ENCODE measurements at places on chromosomes 1 and 21. TPM values are rescaled to one million over a fixed set of nuclear protein-coding genes. Genes with fewer than 3 reads are reported as not detected.
A peak's percentile ranks its signal among the peaks of the same experiment; 100 is the strongest.

DNA sequence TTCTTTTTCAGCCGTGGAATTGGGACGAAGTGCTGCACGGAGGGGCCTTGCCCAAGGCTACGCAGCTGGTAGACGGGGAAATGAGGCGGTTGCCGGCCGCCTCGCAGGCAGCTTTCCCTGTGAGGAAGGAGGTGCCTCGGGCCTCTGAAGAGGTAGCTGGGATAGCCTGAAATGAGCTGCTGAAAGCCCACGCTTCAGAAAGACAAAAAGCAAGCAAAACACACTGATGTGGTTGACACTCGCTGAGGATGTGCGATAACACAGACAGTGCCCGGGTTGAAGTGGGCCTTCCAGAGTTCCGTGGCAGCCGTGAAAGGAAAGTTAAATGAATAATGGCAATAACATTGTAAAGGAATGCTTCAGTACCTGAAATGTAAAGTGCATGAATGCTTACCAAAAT lies 47.2 kb downstream of the S1PR1 start:
- DNase-seq, result peak; percentile 10

DNA sequence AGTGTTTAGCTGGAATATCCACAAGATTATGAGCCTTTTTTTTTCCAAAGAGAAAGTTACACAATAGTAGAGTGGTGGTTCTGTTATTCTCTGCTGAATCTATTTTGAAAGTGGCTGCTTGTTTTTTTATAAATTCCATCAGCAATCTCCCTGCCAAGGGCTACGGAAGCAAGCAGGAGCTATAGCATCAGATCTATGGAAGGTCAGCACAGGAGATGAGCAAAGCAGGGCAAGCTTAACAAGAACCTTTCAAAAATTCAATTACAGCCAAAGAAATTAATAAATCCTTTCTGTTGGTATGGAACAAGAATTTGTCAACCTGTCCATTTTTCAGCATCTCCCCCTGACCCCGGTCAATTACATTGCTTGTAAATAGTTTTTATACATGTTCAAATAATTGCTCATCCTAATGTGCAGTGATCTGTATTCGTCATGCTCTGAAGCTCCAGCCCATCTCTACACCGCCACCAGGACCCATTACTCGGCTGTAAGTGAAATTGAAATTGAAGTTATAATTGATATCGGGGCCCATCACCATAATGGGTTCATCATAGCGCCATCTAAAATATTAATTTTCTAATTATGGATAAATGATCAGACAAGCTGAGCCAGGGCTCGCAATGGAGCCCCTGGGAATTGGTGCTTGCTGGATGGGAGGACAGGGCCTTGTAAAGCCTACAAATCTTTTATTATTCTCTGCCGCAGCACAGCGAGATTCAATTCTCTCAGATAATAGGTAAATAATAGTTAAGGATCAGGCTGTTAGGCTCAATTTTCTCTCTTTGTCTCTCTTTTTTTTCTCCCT lies 215.1 kb downstream of the ATG4C start:
- DNase-seq, result no peak

GRCh38 chr1:1470626-1471388 lies 758 bp upstream of the ATAD3B start:
- peak; percentile 1 for DNase-seq

The PTPN22 gene
- polyA plus RNA-seq, result not detected

Data from brain (organoid and tissue), 16 donors.